CD4-positive, alpha-beta T cell treated with Interferon gamma for 1 hour (primary cell): ENCODE measurements at places on chromosomes 1 and 21.

DNA sequence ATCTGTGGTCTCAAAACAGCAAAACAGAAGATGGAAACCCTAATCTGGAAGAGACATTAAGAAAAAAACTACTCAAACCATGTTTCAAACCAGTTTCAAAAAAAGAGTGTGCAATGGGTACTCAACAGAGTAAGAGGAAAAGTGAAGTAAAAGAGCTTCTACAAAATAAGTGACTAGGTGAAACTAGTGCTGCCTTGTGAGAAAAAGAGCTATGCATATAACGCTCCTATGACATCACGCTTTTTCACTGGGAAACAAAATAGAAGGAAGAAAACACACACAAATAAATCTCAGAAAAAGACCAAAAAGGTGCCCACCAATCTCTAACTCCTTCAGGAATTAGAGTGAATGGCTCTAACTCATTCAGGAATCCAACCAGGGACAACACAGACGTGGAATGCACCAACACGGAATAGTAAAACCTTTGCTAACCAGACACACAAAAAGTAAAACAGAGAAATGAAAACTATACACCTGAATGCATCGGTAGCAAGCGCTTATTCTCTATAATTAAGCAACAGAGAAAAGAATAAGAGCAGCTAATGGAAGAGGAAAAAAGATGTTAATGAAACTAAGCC, 1.3 kb downstream of the FOXJ3 start:
- no peak for DNase-seq

DNA sequence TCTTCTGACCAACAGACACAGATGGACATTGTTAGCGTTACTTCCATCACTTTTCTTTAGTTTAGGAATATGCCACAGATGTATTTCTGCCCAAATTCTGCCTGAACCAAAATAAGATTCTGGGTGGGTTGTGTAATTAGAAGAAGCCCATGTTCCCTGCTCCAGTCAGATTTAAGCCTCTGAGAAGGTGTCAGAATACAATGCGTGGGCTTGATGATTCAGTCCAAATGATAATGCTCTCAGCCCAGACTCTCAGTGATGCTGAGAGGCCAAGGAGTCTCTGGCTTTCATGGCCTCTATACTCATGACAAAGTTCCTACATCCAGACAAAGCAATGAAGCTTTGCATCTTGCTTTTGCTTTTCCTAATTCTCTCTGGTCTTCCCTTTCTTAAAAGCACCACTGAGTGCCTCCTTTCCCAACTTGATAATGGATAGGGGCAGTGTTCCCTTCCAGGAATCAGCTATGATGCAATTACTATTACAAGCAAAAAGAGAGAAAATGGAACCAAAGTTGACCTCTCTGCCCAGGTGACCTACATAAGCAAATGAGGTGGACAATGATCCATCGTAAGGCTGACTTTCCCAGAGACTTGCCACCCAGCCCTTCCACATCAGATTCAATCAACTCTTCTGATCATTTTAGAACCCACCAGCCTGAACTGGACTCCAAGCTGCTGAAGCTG, 8.8 kb downstream of the SEC16B start:
- no peak for DNase-seq

DNA sequence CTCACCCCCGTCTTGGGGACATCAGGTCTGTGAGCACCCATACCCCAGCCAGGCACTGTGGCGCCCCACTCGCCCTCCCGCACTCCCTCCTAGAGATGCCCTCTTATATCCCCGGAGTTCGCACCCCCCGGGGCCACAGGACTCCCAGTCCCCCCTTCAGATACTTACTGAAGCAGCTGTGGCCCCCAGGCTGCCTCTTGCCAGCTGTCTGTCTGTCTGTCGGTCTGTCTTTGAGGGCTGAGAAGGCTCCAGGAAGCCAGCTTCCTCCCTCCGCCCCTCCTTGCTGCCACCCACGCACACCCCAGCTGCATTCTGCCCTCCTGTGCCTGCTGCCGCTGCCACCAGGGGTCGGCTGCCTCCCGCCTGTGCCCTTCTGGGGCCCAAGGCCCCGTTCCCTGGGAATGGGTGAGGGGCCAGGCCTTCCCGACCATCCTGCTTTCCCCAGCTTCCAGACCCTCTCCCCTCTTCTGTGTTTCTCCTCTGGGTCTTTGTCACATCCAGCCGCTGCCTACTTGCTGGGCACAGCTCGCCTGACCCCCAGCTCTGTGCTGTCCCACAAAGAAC, at the start of gene PTPN7:
PTPN7 (minus strand) TSS at position 226 of the 564 bp plus-strand sequence. CDS start 1,200 bp downstream, outside the sequence.
- peak; percentile 82 for DNase-seq

GRCh38 chr1:38569932-38570656, 289.5 kb downstream of the RRAGC start:
- no peak for DNase-seq

GRCh38 chr1:40361637-40362036, 11.9 kb upstream of the SMAP2 start:
- DNase-seq: no peak

DNA sequence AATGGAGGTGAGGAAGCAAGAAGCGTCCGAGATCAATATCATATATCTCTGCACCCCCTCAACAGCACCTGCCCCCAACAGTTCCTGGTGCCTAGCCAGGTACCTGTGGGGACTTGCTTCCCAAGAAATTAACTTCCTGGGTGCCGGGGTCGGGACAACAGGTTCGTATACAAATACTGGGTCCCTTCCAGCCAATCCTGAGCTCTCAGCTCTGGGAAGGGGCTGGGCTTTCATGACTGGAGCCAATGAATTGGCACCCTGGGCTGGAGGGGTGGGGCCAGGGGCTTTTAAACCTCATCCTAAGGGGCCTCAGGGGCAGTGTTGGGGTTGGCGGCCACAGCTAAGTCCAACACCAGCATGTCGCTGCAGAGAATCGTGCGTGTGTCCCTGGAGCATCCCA, at the start of gene PADI3:
PADI3 (plus strand) TSS at position 318 of the 400 bp plus-strand sequence; CDS start at position 358, 40 bp downstream.
- DNase-seq: no peak

GRCh38 chr1:216632980-216633379, 90.2 kb downstream of the ESRRG start:
- DNase-seq: no peak

- no peak for DNase-seq
These were observed 250.2 kb downstream of the LTN1 start for GRCh38 chr21:28742527-28742926.

- no peak for DNase-seq
These were observed 602.8 kb downstream of the BRINP3 start for GRCh38 chr1:189874715-189875435.

- no peak for DNase-seq
These were observed 4.6 kb upstream of the ATP13A2 start for GRCh38 chr1:17016317-17016661.

GRCh38 chr1:103111926-103112325, 3.6 kb upstream of the COL11A1 start:
- no peak for DNase-seq

- no peak for DNase-seq
These were observed 13.5 kb downstream of the BCAR3 start for GRCh38 chr1:93668121-93668520.

GRCh38 chr1:53278298-53278725, 40.0 kb upstream of the MAGOH start:
- peak; percentile 48 for DNase-seq

DNA sequence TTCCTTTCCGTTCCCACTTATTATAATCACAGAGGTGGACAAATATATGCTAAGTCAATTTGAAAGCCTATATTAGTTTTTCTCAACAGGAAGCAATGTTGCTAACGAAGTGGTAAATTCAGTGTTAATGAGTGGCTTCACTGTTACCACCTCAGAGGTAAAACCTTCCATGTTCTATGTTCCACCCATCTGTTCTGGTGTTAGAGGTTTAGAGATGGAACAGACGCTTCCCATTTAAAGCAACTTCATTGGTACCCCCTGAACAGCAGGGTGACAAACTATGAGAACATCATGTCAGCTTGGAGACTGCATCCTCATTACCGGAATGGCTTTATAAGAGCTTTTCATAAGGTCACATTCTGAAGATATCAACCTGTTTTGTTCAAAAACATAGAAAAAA, 77.9 kb downstream of the ZNF644 start:
- DNase-seq: no peak

GRCh38 chr1:225280563-225280962, 147.3 kb downstream of the LBR start:
- no peak for DNase-seq

DNA sequence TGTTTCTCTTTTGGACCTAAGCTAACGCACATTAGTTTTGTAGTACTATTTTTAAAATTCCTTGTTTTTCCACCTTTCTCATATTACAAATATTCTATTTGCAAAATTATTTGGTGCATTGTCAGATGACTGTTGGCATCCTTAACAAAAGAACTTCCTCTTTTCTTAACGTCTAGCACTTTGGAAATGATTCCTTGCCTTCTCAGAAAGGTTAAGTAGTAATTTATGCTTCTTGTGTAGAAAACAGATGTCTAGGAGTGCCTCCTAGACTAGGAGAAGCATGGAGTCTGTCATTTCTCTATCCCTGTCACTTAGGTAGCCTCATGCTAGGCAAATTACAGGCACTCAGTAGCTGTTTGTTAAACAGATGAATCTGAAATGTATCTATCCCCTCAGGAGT, 64.4 kb downstream of the HSPA13 start:
- no peak for DNase-seq

- DNase-seq: no peak
These were observed 44.1 kb upstream of the DOCK7 start for GRCh38 chr1:62732331-62732730.

- DNase-seq: no peak
These were observed 5.2 kb upstream of the ARID1A start for GRCh38 chr1:26690576-26691031.

DNA sequence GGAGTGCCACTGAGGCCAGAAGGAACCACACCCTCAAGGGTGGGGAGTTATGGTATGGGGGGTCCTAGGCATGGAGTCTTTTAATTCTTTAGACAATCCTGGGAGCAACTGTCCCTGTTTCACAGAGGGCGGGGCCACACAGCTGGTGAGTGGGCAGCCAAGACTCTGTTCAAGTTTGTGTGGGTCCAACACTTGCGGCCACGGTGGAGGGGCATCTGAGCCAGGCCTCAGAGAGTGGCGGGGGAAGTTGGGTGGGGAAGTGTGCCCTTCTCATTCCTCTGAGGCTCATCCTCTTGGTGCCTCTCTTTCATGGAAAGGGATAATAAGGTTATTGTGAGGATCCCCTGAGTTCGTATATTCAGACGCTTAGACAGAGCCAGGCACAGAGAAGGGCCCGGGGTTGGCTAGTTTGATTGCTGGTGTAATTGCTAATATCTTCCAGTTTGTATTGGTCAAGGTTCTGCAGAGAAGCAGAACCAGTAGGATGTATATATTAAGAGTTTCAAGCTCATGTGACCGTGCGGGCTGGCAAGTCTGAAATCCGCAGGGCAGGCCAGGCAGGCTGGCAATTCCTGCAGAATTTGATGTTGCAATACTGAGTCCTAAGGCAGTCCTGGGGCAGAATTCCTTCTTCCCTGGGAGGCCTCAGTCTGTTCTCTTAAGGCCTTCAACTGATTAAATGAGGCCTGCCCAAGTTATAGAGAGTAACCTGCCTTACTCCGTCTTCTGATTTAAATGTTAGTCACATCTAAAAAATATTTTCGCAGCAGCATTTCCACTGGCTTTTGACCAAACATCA, 15.9 kb downstream of the PCSK9 start:
- DNase-seq: no peak

GRCh38 chr1:33516428-33516827, 44.0 kb downstream of the ZSCAN20 start:
- no peak for DNase-seq

- DNase-seq: no peak
These were observed 178.1 kb downstream of the NTNG1 start for GRCh38 chr1:107318932-107319331.

- peak; percentile 2 for DNase-seq
These were observed 12.0 kb downstream of the ALDH9A1 start for GRCh38 chr1:165686121-165686970.

DNA sequence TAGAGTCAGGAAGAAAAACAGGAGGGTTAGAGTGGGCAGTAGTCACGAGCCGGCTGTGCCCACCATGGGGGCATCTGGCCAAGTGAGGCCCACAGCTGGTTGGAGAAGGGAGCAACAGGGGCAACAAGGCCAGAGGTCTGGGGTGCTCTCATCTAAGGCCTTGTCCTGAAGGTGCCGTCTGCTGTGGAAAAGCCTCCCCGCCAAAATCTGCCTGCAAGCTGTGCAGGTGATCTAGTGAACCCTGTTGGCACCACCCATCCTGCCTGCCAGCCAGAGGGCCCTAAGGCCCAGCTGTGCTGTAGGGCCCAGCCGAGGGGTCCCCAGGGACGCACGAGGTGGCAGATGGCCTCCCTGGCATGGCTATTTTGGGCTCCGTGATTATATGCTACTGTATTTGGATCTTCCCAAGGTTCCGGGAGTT, 51.3 kb downstream of the LGR6 start:
- no peak for DNase-seq

DNA sequence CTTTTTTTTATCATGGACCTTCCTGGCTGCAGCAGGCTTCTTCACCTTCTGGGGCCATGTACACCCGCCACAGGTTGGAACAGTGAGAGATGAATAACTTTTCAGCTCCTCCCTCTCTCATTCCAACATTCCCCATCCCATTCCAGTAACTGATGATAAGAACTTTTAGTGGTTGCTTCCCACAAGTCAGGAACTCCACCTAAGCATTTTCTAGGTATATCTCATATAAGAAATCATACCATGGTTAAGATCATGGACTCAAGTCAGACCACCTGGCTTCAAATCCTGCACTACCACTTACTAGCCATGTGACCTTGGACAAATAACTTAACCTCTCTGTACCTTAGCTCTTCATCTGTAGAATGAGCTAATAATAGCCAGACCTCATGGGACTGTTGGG, 42.5 kb upstream of the RGS8 start:
- no peak for DNase-seq
